ENCODE measurements at places on chromosomes 6 and 20.

GRCh38 chr20:56223352-56223751 is 25.2 kb upstream of the MC3R start:
- no peak for DNase-seq

- no peak for DNase-seq
Measured at GRCh38 chr6:167695831-167696230, 130.9 kb upstream of the AFDN start.

GRCh38 chr20:39291301-39291700 is 329.2 kb downstream of the DHX35 start:
- no peak for DNase-seq

DNA sequence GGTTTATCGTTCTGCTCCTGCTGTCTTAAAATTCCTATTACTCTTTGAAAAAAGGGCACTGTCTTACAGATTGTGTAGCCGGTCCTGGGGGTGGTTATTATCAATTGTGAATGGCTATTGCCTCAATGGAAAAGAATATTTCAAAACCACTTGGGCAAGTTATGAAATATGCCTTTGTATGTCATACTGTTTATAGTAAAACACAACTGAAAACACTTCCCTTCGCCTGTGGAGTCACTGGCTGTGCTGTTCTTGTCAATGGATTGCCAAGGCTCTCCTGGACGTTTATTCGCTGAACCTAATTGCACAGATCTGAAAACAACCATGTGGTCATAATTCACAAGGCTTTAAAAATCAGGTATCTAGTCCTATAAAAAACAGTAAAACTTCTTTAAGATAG is 47.8 kb upstream of the TAGAP start:
- DNase-seq: no peak

GRCh38 chr6:127971945-127972391 is 71.1 kb upstream of the THEMIS start:
- DNase-seq: no peak

- DNase-seq: no peak
Measured at GRCh38 chr6:107982486-107982885, 24.5 kb upstream of the SEC63 start.

DNA sequence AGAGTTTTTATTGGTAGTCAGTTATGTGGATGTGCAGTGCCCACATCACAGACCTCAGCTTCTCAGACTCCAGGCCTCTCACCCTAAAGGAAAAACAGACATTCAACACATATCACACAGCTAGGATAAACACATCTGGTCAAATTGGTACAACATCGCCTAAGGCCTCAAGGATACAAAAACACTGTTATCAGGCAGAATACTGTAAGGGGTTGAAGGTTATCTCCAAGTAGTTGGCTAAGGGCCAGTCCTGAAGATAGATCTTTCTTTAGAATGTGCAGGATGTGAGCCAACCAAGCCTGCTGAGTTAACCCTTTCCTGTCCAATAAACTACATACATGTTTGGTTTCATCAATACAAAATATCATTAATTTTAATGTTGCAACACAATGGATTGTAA is 308.4 kb upstream of the GJE1 start:
- DNase-seq: no peak

- DNase-seq: no peak
Measured at GRCh38 chr6:88842320-88842719, 121.1 kb downstream of the RNGTT start.

DNA sequence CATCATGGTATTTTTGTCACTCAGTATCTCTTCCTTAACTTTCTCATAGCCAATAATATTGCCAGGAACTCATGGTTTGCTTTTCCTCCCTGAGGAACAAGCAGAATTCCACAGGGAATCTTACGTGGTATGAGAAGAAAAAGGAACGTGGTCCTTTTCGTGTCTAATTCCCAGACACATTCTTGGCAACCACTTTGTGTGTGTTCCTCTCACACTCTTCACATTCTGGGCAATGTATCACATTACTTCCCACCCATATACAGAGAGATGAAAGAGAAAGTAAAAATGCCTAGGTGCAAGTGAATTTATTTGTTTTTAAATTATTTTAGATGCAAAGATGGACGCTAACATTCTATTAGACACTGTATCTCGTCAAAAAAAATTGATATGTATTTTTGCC is 102.7 kb downstream of the PTPRK start:
- no peak for DNase-seq

GRCh38 chr6:12924911-12925310 is 208.3 kb downstream of the PHACTR1 start:
- DNase-seq: no peak

- no peak for DNase-seq
Measured at GRCh38 chr6:33714385-33715040, 3.0 kb upstream of the UQCC2 start.

- no peak for DNase-seq
Measured at GRCh38 chr6:39430871-39431523, 108.5 kb upstream of the KCNK16 start.

- no peak for DNase-seq
Measured at GRCh38 chr20:47489448-47489872, 12.2 kb upstream of the NCOA3 start.

- no peak for DNase-seq
Measured at GRCh38 chr6:135008072-135008940, 46.3 kb downstream of the HBS1L start.

DNA sequence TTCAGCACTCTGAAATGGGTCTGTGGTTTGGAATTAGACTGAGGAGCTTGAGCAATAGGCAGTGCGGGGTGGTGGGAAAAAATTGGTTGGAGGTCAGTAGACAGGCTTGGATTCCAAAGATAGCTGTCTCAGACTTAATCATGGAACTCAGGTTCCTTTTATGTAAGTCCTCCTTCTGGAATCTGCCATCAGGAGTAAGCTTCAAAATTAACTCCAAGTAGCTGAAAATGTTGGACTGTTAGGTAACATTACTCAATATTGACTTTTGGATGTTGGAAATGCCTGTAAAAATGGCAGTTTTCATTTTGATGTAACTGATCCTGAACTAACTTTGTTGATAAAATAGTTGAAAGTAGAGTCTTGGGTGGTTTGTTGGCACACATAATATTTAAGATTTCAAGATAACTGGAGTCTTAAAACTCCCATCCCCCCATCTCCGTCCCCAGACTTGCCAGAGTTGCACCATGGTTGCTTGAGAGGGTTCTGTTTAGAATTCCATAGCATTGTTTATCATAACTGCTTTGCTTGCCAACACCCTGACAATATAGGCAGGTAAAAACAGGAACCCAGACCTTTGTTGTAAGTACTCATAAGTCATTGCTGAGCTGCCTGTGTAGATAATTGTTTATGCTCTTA is 83.0 kb downstream of the PHF20 start:
- no peak for DNase-seq

GRCh38 chr6:131059486-131059885 is 3.6 kb downstream of the EPB41L2 start:
- no peak for DNase-seq

GRCh38 chr20:32636283-32636682 is 37.5 kb downstream of the C20orf203 start:
- DNase-seq: no peak

- DNase-seq: no peak
Measured at GRCh38 chr6:158002249-158002950, 20.7 kb downstream of the SYNJ2 start.

DNA sequence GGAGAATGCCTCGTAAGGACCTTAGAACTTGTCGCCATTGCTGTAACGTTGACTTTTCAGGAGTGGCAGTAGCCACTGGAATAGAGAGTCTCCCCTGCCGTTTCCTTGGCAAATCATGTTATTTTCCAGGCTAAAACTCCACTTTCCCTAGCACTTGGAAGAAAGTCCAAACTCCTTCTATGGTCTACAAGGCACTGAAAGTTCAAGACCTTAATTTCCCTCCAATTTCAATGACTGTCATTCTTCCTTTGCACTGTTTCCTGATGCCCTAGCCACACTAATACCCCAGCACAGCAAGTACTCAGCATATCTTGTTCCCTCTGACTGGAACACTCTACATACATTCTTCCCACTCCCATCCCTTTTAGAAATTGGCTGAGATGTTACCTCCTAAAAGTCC is 1.8 kb upstream of the TBPL1 start:
- no peak for DNase-seq

GRCh38 chr6:85362652-85363310 is 87.1 kb upstream of the NT5E start:
- no peak for DNase-seq

DNA sequence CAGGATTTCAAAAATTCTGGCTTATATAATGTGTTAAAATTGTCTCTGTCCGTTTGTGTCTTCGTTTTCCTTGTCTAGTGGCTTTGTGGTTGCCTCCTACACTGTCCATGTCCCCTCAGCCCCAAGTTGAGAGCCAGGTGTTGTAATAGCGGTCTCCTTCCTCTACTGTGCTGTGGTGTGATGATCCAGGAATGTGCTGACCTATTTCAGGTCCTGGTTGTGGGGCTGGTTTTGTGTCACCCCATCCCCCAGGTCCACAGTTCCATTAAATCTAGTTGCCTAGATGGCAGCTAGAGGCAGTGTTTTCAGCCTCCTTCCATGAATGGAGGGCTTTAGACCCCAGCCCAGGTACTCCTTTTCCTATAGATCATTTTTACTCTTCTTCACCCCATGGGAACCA is 128.7 kb downstream of the DNAH8 start:
- DNase-seq: no peak

DNA sequence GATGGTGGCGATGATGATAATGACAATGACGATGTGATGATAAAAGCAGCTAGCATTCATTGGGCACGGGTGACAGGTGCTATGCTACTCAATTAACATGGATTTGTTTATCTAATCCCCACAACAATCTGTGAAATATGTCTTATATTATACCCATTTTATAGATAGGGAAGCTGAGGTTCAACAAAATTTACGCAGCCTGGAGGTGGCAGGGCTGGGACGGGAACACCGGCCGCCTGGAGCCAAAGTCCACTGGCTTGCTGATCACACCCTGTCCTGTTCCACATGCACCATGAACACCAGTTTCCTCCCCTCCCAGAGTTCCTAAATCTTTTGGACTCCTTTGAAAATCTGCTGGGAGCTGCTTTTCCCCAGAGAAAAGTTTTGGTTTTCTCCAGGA is 23.0 kb downstream of the RIMS4 start:
- DNase-seq: no peak

- no peak for DNase-seq
Measured at GRCh38 chr20:23193801-23194384, 107.8 kb upstream of the CD93 start.

DNA sequence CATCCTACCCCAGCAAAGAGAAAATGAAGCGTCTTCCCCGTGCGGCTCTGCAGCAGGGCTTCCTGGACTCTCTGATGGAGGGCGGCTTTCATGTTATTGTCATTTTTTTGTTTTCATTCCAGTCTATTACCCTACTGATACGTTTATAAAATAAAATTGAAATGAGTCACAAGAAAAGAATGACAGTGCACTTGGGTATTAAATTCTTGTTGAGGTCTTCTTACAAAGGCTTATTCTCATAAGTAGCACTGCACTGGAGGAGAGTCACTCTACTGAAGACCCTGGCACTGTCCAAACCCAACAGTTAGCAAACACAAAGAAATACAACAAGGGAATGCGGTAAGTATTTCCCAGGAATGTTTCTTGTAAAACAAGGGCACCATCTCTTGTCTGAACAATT is 379.3 kb downstream of the MAFB start:
- no peak for DNase-seq

DNA sequence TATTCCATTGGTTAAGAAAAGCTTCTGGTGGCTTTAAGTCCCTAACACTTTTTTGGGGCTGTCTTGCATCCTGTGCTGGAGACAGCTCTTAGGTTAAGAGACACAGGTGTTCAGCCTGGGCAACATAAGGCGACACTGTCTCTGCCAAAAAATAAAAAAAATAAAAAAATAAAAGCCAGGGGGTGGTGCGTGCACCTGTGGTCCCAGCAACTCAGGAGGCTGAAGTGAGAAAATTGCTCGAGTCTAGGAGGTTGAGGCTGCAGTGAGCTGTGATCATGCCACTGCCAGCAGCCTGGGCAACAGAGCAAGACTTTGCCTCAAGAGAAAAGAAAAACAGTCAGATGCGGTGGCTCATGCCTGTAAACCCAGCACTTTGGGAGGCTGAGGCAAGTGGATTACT is 55.6 kb upstream of the ZMYND8 start:
- DNase-seq: no peak

DNA sequence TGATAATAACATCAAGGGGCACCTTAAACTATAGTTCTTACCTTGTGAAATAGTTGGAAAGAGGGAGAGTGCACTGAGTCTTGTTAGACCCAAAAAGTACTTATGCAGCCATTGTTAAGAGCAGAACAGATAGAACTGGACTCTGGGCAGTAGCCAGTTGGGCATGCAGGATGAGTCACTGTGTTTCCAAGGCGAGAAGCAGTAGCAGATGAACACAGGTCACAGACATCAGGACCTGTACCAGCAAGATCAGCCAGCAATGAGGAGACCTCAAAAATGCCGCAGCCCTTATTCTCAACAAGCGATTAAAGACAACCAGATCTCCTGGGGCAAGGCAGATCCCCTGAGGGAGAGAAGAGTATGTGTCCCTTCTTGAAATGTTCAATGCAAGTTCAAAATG is 79.0 kb downstream of the SAMD3 start:
- DNase-seq: no peak

DNA sequence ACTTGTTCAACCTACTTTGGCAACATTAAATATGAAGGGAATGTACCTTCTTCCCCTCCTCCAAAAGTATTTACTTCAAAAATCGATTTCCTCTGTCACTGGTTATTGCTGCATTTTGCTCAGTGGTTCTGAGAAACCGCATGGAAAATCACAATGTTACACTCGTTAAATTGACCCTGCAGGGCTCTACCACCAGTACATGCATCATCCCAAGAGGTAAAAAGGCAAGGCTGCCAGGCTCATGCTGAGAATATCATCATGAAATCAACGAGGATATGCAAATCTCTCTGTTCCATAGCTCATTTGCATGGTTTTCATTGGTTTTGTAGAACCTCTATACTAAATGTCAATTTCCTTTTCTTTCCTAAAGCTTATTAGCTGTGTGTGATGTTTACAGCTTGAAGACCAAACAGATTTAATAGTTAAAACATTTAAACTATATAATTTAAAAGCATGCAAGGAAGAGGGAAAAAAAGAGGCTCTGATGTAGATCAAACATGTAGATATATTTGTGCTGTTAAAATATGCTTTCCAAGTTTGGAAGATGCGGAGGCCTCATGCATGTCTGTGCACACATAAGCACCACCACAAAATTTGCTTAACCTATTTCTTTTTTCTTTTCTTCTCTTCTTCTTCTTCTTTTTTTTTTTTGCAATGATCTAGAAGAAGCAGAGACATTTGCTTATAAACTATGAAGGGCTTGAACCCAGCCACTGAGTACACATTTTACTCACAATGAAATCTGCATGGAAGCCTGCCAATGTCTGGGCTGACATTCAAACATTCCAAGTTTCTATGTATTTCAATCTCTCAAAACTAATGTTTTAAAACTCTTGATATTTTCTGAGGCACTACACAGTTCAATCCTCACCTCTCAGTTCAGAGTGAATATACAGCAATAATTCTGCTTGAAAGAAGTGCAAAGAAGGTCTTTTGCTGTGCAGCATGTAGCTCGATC is 194.0 kb downstream of the GMPR start:
- DNase-seq: no peak

GRCh38 chr6:90537723-90538258 is 49.1 kb downstream of the MAP3K7 start:
- no peak for DNase-seq

GRCh38 chr20:11820838-11821237 is 96.9 kb upstream of the BTBD3 start:
- DNase-seq: no peak
